Left ventricle myocardium inferior (tissue), 1 donor: ENCODE measurements at places on chromosomes 7 and 10. TPM values are rescaled to one million over a fixed set of nuclear protein-coding genes. Genes with fewer than 3 reads are reported as not detected.

DNA sequence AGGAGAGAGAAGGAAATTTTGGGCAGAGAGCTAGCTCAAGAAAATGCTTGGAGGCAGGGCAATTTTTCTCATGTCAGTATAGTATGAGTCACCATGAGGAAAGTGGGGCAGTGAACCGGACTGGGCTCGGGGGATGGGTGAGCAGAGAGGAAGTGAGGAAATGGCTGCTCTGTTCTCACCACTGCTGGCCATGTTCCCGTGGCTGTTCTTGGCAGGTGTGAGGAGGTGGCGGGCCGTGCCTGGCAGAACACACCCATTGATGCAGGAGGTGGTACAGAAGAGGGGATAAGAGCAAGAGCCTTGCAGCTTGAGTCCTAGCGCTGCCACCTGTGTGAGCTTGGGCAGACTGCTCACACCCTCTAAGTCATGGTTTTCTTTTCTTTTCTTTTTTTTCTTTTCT is 304.4 kb upstream of the LYZL1 start:
- peak; percentile 89 for DNase-seq

Gene STAMBPL1
- total RNA-seq = 2.5 TPM

DNA sequence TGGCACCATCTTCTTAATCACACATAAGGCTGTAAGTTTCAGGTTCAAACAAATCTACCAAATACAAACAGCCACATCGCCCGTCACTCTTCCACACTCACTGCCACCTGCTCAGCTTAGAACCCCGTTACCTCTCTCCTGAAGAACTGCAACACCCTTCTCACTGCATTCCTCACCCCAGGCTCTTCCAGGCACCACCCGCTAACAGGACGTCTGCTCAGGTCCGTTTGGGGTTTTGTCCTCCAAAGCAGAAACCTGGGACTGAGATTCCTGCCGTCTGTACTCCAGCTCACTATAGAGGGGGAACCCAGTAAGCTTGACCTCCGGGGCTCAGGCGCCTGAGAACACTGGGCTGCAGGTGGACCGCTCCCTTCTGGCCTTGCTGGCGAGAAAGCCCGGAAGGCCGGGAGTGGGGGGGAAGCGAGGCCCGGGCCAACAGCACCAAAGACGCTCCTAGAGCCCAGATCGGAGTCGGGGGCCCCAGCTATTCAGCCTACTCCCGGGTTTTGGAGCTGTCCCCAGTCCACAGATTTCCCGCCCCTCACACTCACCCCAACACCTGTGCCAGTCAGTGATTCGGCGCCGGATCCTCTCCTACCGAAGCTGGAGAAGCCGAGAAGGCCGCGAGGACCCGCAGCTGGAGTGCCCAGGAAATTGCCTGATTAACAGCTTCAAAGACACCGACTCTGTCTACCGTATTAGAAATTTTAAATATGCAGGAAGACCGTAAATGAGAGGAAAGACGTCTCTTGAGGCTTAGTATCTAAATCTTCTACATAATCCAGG is at the start of gene AP3M1:
TSS of gene AP3M1 (minus strand) at position 625 of the 786 bp plus-strand sequence. CDS start 12,449 bp downstream, outside the sequence.
- DNase-seq = peak; percentile 84

- DNase-seq = peak; percentile 0
Measured at GRCh38 chr10:79047584-79047874, 21.2 kb upstream of the ZMIZ1 start.

Gene FBXL13
- 0.36 TPM for total RNA-seq

Gene EPO
- total RNA-seq = not detected
